SK-N-SH (cell line): ENCODE measurements at places on chromosomes 4 and X.
A peak's percentile ranks its signal among the peaks of the same experiment; 100 is the strongest.

DNA sequence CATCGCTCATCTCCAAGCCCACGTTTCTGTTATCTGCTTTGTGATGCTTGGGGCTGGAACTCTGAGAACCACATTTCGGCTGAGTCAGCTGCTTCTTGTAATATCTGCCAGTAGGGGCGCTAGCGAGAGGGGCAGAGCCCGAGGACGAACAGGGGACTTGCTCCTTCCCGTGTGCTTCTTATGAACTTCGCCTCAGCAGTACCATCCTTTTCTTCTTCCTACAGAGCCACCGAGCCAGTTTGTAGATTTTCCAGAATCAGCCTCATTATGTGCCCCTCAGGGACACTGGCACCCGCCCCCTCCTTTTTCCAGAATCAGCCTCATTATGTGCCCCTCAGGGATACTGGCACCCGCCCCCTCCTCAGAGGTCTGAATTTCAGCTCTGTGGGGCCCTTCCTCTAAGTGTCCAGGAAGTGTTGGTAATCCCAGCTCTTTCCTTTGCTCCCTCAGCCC lies 441.7 kb upstream of the RASGEF1B start:
- peak; percentile 46 for DNase-seq

- no peak for DNase-seq
These were observed 3.0 kb downstream of the RBPJ start for GRCh38 chr4:26323821-26324220.

DNA sequence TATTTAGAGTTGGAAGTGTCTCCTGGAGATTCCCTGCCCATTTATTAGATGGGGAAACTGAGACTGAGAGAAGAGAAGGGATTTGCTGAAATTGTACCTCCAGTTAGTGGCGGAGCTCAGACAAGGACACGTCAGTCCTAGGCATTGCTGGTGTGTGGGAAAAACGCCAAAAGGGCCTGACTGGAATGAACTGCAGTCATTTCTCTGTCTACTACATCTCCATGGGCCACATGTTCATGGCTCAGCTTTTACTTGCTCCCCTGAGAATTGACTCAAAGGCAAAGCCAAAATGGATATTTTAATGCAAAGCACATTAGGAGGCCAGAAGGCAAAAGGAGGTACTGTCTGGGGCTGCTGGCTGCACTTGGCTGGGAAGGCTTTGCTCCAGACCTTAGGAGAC lies 3.9 kb downstream of the TFDP3 start:
- no peak for DNase-seq

GRCh38 chrX:6718766-6719165 lies 183.8 kb upstream of the VCX3A start:
- DNase-seq, result no peak

- no peak for DNase-seq
These were observed 23.9 kb downstream of the MANBA start for GRCh38 chr4:102736636-102737549.

- peak; percentile 78 for DNase-seq
These were observed at the start of gene USP11 for GRCh38 chrX:47232803-47233332. USP11 (plus strand) TSS chrX:47233009; CDS start chrX:47233044, 35 bp downstream.

GRCh38 chr4:174156239-174156826 lies 127.1 kb downstream of the FBXO8 start:
- peak; percentile 27 for DNase-seq

GRCh38 chr4:138034871-138035270 lies 207.3 kb downstream of the SLC7A11 start:
- no peak for DNase-seq

DNA sequence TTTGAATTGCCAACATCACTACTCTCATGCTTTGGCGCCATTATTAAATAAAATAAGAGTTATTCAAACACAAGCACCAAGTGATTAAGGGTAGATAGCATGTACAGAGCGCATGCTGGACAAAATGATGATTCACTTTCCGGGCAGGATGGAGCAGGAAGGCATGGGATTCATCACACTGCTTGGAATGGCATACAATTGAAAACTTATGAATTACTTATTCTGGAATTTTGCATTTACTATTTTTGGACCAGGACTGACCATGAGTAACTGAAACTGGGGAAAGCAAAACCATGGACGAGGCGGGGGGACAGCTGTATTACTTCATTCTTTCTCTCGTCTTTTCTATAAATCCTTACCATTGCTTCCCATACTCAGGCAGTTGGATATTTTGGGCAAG lies 28.5 kb upstream of the FGF5 start:
- DNase-seq, result no peak

- no peak for DNase-seq
These were observed 49.7 kb upstream of the DDIT4L start for GRCh38 chr4:100240008-100240407.

DNA sequence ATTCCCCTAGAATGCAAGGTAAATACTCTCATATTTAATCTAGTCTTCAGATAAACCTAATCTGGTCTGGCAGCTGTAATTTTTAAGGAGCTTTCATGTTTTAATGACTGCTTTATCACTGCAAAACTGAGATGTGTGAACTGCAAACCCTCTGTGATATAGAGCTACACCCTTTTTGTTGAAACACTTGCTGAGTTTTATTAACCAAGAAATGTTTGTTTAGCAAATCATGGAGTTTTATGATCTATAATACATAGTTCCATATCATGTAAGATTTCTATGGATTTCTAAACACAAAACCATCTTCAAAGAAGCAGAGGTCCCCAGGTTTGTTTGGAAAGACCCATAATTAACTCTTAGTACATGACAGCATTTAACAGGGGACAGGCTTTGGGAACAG lies 126.4 kb downstream of the BTC start:
- no peak for DNase-seq

GRCh38 chr4:153763404-153763803 lies 3.6 kb upstream of the RNF175 start:
- DNase-seq, result no peak

DNA sequence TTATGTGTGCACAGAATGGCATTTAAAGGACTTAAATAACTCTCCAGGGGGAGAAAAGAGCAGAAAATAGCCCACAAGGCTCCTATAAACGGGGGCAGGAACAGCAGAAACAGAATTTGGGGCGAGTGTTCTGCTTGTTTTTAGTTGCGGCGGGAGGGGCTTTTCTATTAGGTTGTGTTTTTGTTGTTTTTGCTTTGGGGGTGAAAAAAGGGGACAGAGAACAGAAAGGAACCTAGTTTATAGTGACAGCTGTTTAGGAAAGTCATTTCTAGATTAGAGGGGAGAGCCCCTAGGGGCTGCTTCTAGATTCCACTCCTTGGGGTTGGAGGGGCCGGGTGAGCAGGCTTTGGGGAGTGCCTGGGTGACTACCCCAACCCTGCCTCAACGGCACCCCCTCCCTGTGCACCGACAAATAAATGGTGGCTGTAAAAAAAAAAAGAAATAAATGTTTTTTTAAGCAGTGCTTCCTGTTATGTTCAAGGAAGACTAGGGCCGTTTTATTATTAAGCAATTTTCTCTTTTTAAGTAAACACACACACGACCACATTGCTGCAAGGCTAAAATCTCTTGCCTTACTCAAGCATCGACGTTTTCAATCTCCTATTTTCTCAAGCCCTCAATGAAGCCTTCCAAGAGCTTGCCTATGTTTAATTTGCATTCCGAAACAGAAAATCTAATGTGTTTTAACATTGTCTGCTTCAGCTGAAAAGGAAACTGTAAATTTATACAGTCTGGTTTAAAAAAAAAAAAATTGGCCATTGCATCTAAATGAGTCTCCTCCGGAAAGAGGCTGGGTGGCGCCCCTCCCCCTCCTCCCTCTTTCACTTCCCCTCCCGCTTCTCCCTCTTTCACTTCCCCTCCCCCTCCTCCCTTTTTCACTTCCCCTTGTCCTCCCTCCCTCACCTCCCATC lies 123.3 kb upstream of the TBL1X start:
- peak; percentile 63 for DNase-seq

- DNase-seq, result no peak
These were observed 49.5 kb downstream of the CPZ start for GRCh38 chr4:8641931-8642650.

DNA sequence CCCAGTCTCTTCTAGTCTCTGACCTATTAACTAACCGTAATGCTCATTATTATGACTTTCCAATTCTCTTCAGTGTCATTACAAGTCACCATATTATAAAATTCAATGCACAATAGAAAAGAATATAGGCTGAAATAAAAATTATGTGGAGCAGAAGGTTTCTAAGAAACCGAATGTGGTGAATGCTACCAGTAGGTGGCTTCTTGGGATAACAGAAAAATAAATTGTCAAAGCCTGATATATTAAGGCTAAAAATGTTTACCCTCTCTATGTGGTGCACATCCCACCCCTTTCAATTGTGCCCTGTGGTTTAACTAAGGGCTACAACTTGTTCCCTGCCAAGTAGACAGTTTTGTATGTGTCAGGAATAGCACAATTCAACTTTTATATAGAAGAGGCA lies 624.6 kb upstream of the TECRL start:
- DNase-seq, result no peak

DNA sequence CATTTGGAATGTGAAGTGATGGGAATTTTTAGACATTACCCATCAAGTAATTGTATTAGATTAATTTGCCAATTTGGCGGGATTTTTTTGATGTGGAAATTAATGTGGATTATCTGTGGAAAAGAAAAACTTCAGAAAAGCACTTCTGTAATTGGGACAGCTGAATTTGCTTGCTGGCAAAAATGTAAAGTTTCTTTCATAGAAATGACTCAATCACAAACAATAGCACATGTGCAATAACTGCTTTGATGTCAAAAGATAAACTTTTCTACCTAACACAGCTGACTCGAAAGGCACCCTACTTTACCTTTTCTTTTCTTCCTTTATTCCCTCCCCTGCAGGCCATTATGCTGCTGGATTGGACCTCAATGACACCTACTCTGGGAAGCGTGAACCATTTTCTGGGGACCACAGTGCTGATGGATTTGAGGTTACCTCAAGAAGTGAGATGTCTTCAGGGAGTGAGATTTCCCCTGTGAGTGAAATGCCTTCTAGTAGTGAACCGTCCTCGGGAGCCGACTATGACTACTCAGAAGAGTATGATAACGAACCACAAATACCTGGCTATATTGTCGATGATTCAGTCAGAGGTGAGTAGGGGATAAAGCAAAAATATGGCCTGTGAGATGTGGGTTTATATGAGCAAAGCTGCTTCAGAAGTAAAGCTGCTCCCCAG lies 1.4 kb downstream of the AREG start:
- no peak for DNase-seq
